ENCODE measurements at places on chromosomes 7 and 10.

DNA sequence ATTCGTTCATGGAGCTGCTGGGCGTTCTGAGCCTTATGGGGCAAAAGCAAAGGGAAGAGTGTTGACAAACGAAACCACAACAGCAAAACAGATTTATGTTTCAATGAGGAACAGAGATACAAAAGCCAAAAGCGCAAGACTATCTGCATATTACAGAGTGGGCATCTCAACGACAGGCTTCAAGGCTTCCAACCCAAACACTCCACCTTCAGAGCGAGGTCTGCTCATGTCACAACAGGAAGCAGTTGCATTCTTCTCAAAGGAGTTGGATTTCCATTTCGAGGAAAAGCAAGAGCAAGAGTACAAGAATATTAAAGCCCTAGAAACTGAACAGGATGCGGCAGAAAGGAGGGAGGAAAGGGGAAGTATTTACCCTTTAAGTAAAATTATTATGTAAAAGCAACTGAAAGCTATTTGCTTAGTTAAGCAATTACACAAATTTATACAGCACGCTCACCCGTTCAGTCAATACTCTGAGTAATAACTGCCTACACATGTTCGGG, 189.3 kb downstream of the ELMO1 start:
- DNase-seq, result no peak

DNA sequence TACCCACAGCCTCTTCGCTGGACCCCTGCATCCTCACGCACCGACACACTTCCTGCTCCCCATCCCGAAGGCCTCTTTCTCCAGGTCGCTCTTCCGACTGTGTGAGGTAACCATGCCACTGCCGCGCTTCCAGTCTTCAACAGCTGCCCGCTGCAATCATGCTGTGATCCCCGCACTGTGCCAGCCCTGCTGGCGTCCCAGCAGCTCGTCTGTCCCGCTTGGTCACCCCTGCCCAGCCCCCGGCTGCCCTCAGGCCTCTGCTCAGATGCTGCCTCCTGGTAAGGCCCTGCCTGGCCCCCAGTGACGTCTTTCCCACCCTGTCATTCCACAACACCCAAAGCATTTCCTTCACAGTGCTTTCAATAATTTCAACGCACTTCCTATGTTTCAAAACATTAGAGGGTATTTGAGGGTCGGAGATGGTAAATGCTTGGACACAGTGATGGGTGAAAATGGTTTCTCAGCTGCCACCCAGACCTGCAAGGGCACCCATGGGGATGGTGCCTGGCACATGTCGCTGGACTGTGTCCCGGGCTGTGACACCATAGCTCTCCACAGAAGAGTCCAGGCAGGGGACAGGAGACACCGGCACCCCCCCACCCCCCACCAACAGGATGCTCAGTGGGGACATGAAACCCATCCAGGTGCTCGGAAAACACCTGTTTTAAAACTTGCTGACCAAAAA, 125.2 kb downstream of the MAD1L1 start:
- no peak for DNase-seq

DNA sequence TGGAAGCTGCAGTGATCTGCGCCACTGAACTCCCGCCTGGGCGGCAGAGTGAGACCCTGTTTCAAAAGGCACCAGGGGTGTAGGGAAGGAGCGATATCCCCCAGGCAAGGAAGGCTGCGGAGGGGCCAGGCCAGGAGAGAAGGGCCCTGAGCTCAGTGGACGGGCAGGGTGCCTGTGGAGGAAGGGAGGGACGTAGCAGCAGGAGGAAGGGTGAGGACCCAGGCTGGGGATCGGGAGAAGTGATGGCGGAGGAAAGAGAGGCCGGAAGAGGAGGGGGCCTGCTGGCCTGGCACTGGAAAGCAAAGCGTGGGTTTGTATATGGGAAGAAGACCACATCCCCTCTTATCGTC, 45.6 kb downstream of the ALOX5 start:
- DNase-seq, result no peak

- DNase-seq, result no peak
These were observed 771 bp upstream of the ADIRF start for GRCh38 chr10:86967481-86967941.

DNA sequence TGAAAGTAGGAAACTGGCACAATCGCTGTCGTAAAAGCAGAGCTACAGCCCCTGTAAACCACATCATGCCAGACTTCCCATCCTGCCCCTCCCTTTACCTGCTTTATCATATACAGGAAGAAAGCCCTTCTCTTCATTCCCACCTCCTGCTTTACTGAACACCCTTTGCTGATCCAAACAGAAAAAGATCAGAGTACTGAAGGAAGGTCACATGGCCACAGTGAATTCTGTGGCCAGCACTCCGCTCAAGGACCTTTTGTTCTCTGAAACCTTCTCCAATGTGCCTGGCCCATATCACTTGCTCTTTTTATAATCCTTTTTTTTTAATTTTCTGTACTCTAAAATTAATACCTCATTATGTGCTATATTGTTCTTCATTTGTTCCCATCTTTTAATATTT, 108.8 kb upstream of the LRGUK start:
- DNase-seq, result no peak

- no peak for DNase-seq
These were observed 14.7 kb downstream of the SEC24C start for GRCh38 chr10:73758704-73759511.

- no peak for DNase-seq
These were observed 68.9 kb upstream of the CARD11 start for GRCh38 chr7:3112479-3113134.

- DNase-seq, result no peak
These were observed 181.8 kb upstream of the MDFIC start for GRCh38 chr7:114740095-114740494.

- no peak for DNase-seq
These were observed 15.2 kb downstream of the FGL2 start for GRCh38 chr7:77184463-77184862.

DNA sequence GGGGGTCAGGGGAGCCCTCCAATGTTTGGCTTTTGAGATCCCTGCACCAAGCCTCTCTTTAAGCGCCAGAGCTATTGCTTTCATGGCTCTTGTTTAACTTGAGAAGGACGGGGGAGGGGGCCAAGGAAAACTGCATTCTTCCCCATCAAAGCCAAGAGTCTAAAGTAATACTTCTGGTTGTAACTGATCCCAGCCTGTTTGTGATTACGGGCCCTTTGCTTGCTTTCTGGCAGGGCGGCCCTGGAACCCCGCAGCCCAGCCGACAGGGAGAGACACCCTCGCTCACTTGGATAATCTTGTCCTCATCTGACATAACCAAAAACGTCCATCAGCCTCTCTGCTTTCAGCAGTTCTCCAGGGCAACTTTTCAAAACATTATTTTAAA, 154.7 kb downstream of the NEURL1 start:
- no peak for DNase-seq

DNA sequence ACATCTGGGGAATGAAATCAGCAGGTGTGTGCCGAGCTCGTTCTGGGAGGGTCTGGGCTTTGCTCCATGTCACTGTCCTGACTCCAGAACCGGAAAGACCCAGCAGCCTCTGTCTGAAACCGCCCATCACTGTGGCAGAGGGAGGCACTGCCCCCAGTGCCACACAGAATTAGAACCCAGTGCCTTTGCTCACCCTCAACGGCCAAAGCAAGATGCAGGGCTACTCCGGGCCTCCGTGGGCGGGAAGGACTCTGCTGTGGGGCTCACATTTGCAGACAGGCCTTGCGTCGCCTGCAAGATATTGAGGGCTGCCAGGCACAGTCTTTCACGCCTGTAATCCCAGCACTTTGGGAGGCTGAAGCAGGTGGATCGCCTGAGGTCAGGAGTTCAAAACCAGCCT, 219.2 kb upstream of the PPP2R2D start:
- no peak for DNase-seq

DNA sequence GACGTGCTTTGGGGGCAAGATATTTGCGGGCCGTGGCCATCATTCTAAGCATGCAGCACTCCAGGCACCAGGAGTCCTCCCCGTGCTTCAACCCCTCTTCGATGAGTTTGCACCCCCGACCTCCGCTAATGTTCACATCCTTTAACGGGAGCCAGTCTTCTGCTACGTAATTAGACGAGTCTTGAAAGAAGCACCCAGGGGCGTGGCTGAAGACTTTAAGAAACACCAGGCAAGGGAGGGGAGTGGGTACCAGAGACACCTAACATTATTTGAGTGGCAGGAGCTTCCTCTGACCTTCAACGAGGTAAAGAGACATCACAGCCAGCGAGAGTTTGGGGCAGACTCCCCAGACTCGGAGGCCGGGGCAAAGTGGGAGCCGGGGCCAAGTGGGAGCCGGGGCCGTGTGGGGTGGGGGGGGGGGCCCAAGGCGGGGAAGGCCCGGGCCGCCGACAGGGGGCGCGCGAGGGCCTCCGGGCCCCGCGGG, 31.1 kb upstream of the TOMM7 start:
- no peak for DNase-seq

DNA sequence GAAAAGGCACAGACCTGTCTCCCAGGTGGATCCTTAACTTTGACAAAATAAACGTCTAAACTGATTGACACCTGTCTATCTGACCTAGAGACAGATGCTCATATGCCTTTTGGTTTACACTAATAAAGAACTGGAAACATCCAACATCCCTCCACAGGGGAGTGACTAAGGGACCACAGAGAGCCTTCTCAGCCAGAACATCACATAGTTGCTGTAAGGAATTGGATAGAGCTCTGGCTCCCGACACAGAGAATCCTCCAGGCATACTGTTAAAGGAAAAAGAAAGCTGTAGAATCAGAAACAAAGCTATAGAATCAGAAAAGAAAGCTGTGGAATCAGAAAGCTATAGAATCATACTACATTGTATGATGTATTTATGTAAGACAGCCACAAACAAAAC, 258.8 kb downstream of the STK31 start:
- no peak for DNase-seq

DNA sequence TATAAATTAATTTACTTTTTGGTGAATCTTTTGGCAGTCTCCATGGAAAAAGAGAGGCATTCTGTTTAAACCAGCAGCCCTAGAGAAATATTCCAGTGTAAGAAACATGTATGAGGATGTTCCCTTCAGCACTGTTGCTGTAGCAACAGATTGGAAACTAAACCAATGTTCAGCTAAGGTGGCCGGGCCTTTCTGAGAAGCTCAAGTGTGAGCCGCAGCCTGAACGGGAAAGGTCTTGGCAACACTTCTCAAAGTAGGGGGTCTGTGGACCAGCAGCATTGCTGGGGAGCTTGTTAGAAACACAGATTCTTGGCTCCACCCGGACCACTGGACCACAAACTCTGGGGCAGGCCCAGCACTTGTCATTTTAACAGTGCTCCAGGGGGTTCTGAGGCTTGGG, 36.2 kb downstream of the RAMP3 start:
- DNase-seq, result no peak

GRCh38 chr10:132403511-132404168, 6.6 kb downstream of the PWWP2B start:
- DNase-seq, result no peak

- DNase-seq, result no peak
These were observed 168.3 kb downstream of the GRID1 start for GRCh38 chr10:86198271-86198670.

GRCh38 chr10:13956826-13957225, 370.1 kb downstream of the PRPF18 start:
- DNase-seq, result no peak

- no peak for DNase-seq
These were observed 32.7 kb downstream of the VWA2 start for GRCh38 chr10:114271779-114272167.

DNA sequence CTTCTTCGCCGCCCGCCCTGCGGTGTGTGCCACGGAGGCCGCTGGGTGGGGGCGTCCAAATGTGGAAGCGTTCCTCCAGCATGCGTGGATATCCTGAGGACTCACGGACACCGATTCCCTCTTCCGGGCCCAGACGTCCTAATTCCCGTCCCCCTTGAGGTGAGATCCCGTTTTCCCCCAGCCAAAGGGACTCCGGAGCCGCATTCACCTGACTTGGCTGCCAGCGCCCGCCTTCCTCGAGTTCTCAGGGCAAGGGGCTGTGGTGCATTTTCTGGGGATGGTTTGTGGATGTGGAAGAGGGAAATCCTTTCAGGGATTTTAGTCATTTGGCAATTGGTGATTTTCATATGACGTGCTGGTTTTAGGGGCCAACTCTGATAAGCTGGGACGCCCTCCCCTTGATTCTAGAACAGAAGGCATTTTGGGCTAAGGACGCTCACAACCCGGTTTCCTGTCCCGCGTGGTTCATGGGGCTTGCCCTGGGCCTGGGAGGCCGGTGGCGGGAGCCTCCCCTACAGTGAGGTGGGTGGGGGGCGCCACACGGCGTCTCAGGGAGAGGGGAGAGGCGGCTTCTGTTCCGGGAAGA, 165.4 kb downstream of the ACTR3B start:
- DNase-seq, result no peak

GRCh38 chr10:97196223-97197029, 10.7 kb upstream of the SLIT1 start:
- DNase-seq, result no peak

- DNase-seq, result no peak
These were observed 546.7 kb upstream of the LRRN3 start for GRCh38 chr7:110544194-110544593.

DNA sequence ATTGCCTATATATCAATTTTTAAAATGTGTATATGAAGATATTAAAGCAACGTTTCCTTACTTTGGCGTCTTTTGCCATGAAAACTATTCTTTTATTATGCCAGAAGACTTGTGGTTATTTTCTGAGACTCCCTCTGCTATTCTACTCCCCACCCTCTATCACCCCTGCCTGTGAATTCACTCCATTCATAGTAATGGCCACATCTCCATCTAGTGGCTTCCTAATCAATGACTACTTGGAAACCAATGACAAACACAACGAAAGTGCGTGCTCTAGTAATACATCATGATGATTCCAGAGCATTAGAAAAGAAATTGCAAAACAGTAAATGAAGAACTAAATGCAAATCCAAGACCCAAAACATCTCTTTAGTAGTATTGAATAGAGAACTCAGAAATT, 186.7 kb upstream of the HGF start:
- no peak for DNase-seq

- no peak for DNase-seq
These were observed 579.8 kb downstream of the PTPRN2 start for GRCh38 chr7:158007697-158008257.

DNA sequence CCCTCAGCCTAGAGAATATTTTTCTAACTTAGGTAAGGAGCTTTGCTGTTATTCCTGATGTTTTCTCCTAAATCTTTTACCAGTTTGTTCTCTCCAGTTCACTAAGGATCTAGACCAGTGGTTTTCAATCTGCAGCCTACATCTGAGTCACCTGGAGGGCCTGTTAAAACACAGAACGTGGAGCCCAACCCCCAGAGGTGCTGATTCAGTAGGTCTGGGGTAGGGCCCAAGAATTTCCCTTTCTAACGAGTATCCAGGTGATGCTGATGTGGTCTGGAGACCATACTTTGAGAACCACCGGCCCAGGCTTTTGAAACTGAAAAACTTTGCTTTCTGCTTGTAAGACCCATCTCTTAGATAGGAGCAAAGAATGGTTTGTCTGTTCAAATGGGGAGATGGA, 51.2 kb upstream of the KMT2E start:
- no peak for DNase-seq

DNA sequence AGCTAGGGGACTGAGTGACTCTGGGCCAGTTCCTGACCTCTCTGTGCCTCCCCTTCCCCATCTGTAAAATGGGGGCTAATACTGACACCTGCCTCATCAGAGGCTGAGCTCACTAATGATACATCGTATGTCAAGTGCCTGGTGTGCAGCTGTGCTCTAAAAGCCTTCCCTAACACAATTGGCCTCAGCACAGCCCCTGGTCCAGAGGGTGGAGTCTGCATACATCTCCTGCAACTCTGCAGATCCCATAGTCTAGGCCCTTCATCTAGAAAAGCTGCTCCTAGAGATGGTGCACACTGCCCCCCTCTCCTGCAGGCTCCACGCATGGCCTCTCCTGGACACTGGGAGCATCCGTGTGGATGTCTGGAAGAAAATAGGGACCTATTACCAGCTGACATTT, 255.0 kb downstream of the RPS24 start:
- DNase-seq, result no peak

GRCh38 chr10:48794074-48794473, 109.4 kb downstream of the WDFY4 start:
- no peak for DNase-seq

All from NCI-H187 treated with DMSO at 0.1 percent for 48 hours (cell line).